Posterior cingulate gyrus (tissue), 11 donors: ENCODE measurements at places on chromosomes 4 and X.

- no peak for DNase-seq
Observed at GRCh38 chrX:16606142-16606720, 43.7 kb upstream of the S100G start.

DNA sequence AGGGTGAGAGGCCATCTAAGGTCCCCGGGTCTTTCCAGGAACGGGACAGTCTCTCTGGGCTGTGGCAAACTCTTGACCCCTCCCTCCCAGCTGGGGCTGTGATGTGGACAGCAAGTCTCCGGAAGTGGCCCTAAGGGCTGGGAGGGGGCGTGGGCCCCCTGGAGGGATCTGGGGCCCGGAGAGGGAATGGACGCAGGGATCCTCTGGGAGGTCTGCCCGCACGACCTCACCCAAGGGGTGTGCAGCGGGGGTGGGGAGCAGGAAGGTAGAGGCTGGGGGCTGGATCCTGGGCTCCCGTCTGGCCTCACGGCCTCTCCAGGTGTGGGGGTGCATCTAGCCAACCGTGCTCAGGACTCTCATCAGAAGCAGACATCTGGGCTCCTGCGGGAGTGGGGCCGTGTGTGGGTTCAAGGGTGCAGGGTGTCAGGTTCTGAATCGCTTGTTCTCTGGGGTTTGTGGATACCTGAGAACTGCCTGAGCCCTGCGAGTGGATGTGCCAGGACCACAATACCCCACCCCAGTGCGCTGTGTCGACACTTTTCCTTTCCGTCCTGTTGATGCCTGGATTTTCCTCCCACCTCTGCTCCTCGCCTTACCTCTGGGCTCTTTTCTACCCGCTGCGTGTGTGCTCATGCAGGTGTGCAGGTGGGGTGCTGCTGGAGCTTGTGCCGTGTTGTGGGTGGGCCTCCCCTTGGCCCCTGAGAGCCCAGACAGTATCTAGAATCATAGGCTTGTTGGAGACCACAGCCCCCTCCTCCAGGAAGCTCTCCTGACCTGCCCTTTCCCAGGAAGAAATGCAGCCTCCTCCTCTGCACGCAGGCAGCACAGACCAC lies 915 bp downstream of the CPZ start:
- DNase-seq = no peak

- DNase-seq = no peak
Observed at GRCh38 chr4:8392591-8393190, 47.8 kb downstream of the ACOX3 start.

DNA sequence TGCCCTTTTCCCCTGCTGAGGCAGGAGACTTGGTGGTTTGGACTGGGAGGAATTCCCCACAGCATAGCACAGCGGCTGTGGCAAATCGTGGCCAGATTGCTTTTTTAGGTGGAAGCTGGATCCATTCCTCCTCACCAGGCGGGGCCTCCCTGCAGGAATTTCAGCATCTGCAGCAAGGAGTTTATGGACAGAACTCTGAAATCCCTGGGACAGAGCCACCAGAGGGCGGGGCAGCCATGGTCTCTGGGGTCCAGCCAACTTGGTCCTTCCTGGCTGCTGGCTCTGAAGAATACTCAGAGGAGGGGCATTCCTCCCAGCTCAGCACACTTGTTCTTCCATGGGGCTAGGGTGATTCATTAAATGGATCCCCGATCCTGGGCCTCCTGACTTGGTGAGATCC lies 794.3 kb downstream of the SH3BGRL start:
- no peak for DNase-seq

DNA sequence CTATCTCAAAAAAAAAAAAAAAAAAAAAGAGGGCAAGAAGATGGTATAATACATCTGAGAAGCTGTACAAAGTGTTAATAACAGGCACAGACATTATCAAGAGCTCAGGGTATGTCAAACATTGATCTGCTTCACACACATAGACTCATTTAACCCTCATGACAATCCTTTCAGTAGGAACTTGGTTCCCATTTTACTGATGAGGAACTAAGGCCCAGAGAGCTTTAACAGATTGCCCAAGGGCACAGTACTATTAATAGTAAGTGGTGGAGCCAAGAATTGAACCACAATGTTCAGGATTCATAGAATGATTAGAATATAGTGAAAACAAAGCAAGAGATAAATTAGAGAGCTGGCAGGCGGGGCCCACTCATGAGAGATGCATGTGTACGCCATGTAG lies 154.4 kb downstream of the EFHC2 start:
- DNase-seq = no peak

DNA sequence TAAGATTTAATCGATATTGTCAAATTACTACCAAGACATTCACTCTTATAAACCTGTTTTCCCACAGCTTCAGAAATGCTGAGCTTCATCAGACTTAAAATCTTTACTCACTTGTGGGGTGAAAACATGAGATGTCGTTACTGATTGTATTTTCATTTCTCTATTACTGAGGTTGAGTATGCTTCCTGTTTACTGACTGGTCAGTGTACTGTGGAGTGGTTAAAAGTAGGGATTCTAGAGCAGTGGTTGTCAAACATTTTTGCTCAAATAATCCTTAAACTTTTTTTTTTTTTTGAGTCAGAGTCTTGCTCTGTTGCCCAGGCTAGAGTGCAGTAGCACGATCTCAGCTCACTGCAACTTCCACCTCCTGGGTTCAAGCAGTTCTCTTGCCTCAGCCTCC lies 50.3 kb downstream of the NSUN7 start:
- no peak for DNase-seq

DNA sequence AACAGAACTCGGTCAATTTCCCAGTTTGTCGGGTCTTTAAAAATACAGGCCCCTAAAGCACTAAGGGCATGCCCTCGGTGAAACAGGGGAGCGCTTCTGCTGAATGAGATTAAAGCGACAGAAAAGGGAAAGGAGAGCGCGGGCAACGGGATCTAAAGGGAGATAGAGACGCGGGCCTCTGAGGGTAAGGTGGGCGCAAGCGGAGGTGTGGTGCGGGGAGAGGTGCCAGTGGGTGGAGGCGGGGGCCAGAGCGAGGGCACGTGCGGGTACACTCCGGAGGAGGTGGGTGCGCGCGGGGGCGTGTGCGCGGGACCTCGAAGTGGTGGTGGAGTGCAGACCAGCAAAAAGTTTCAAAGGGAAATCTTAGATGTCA lies 787 bp upstream of the TET2 start:
- DNase-seq = no peak

- peak; percentile 68 for DNase-seq
Observed at GRCh38 chrX:153867139-153867538, 18.8 kb downstream of the L1CAM start.

DNA sequence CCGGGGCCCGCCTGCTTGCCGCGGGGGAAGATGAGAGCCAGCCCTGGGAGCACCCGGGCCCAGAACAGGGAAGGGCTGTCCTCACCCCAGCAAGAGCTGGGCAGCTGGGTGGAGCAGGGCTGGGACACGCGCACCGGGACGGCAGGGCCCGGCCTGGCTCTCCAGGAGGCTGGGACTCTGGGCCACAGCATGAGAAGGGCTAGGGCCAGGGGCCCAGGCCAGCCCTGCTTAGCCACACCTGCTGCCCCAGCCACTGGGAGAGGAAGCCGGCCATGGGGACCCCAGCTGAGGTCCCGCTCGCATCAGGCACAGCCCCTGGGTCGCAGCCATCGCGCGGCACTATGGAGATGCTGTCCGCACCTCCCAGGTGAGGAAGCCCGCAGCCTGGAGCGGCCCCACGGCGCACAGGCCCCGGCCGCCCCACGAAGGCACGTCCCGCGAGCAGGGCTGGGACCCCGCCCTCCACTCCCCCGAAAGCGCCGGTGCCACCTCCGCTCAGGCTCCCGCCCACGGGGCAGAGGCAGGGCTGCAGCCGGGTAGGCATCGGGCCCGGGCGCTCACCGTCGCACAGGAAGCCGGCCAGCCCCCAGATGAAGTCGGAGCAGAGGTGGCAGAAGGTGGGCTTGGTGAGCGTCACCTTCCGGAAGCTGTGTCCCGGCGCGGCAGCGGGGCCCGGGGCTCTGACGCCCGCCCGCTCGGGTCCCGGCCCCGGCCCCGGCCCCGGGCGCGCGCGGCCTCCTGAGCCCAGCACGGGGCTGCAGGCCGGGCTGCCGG lies 531 bp downstream of the DGKQ start:
- no peak for DNase-seq

- no peak for DNase-seq
Observed at GRCh38 chr4:8599657-8600056, 7.1 kb downstream of the CPZ start.

DNA sequence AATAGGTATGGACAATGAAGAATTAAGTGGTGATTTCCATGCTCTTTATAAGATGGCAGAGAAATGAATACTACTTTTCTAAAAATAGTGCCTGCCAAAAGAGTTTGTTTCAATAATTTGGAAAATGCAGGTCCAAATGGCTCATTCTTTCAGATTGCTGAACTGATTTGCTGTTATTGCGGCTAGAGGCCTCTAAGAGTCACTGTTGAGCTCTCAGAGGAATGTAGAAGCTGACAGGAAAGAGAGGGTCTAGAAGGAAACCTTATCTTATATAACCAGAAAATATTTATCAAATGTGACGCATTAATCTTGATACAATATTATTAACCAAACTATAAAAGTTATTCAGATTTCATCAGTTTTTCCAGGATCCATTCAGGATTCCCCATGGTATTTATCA lies 65.7 kb upstream of the PAGE1 start:
- DNase-seq = no peak
